Activated CD4-positive, alpha-beta T cell treated with anti-CD3 and anti-CD28 coated beads, Interleukin-2, amount 10 ng/mL, durations not matched to agents 7 days and 5 days (primary cell): ENCODE measurements at places on chromosomes 12 and 14. TPM values are rescaled to one million over a fixed set of nuclear protein-coding genes. Genes with fewer than 3 reads are reported as not detected.

The SPRYD4 gene
- total RNA-seq, result 3.8 TPM

The KRT79 gene
- not detected for total RNA-seq

The KLHDC1 gene
- total RNA-seq, result 2.4 TPM

The SLC17A8 gene
- not detected for total RNA-seq

The IAPP gene
- total RNA-seq, result not detected

The AGAP2 gene
- 72.6 TPM for total RNA-seq

The CGRRF1 gene
- total RNA-seq, result 9.7 TPM

The ARHGEF25 gene
- total RNA-seq, result 0.42 TPM

The AKAP6 gene
- 0.62 TPM for total RNA-seq

The SRRM4 gene
- not detected for total RNA-seq

The KCNH3 gene
- 2.3 TPM for total RNA-seq

The ACOT6 gene
- not detected for total RNA-seq

The RIMBP2 gene
- total RNA-seq, result not detected

The P2RX7 gene
- 19.8 TPM for total RNA-seq

The OTX2 gene
- not detected for total RNA-seq

The LMNTD1 gene
- not detected for total RNA-seq

The RFX4 gene
- total RNA-seq, result not detected

The AMHR2 gene
- total RNA-seq, result not detected

The VEZT gene
- 33.3 TPM for total RNA-seq

The ORAI1 gene
- total RNA-seq, result 70.8 TPM

The SIX1 gene
- total RNA-seq, result not detected

The CELA1 gene
- total RNA-seq, result not detected

The PTPN11 gene
- 79.2 TPM for total RNA-seq

The KRT77 gene
- total RNA-seq, result not detected

The ADCY4 gene
- total RNA-seq, result 4.1 TPM

The HOXC5 gene
- not detected for total RNA-seq

The NEK9 gene
- total RNA-seq, result 81.6 TPM

The TPPP2 gene
- not detected for total RNA-seq

The KERA gene
- total RNA-seq, result not detected

The WNT1 gene
- 0.29 TPM for total RNA-seq

The NGB gene
- not detected for total RNA-seq

The CRACR2A gene
- total RNA-seq, result 39.5 TPM

The SSPN gene
- not detected for total RNA-seq

The ADAM20 gene
- total RNA-seq, result 0.15 TPM

The MIP gene
- total RNA-seq, result not detected

The LTB4R gene
- 28.3 TPM for total RNA-seq

The FAM177A1 gene
- total RNA-seq, result 33.2 TPM

The LMO3 gene
- total RNA-seq, result not detected

The NDUFA9 gene
- 105 TPM for total RNA-seq

The PYGL gene
- total RNA-seq, result not detected

The CMA1 gene
- not detected for total RNA-seq

The PAPLN gene
- 0.30 TPM for total RNA-seq

The ASCL1 gene
- total RNA-seq, result not detected

The CISTR gene
- total RNA-seq, result not detected

The KCNC2 gene
- total RNA-seq, result not detected

The ADGRD1 gene
- not detected for total RNA-seq

The POLE gene
- 176 TPM for total RNA-seq
